SHP77 (cell line): ENCODE measurements at places on chromosomes 7 and 10.

- no peak for DNase-seq
These were observed 1.9 kb upstream of the ITPRIP start for GRCh38 chr10:104340111-104340526.

GRCh38 chr10:114021717-114022680, 21.7 kb upstream of the ADRB1 start:
- no peak for DNase-seq

DNA sequence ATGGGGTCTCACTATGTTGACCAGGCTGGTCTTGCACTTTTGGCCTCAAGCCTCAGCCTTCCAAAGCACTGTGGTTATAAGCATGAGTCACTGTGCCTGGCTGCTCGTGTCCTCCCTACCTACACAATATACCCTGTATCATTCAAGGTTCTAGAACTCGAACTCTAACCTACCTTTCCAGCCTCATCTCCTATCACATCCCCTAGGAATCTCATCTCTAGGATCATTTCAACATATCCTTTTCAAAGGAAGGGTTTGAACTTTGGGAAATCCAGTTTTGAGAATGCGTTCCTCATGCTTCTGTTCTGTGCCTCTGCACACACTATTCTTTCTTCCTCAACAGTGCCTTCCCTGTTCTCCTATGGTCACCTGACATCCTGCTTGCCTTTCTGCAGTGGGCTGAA, 87.8 kb upstream of the RHEB start:
- DNase-seq, result no peak

GRCh38 chr7:12727455-12728191, 40.2 kb downstream of the ARL4A start:
- DNase-seq, result no peak

DNA sequence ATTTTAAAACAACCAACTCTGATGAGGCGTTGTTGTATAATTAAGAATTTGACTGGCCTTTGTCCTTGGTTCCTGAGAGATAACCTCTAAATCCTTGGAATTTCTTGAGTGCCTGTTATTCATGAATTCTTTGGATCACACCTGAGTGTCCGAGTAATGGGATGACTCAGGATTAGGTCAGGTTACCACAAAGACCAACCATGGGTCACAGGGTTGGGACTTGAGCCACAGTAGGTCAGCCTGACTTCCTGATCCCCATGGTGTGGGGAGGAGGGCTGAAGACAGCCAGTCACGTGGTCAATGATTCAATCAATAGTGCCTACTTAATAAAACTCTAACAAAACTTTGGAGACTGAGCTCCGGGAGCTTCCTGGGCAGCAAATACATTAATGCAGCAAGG, 192.5 kb downstream of the GFRA1 start:
- no peak for DNase-seq

DNA sequence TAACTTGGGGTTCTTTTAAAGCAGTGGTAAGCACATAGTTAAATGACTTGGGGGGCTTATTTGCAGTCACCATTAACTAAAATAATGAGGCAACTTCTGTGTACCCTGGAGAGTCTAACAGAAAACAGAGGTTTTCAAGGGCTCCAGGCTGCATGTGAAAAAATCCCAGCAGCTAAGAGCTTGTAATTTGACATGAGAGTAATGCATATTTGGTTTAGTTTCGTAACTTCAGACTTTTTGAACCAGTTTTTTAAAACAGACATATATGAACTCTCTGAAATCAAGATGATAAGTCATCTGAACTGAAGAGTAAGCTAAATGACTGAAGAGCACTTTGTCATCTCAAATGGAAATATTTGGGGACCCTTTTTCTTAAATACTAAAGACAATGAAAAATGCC, 40.2 kb upstream of the IFRD1 start:
- no peak for DNase-seq

DNA sequence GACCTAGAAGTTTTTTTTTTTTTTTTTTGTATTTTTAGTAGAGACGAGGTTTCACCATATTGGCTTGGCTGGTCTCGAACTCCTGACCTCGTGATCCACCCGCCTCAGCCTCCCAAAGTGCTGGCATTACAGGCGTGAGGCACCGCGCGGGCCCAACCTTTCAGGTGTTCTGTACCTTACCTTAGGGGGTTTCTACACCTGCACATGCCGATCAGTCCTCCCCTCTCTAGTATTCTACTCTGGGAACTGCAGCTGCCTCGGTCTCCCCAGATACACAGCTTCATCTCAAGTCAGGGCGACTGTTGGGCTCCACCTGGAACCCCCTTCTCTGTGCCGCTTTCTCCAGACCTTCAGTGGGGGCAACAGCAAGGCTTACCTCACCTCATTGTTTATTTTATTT, 79.9 kb downstream of the TACC2 start:
- DNase-seq, result no peak

DNA sequence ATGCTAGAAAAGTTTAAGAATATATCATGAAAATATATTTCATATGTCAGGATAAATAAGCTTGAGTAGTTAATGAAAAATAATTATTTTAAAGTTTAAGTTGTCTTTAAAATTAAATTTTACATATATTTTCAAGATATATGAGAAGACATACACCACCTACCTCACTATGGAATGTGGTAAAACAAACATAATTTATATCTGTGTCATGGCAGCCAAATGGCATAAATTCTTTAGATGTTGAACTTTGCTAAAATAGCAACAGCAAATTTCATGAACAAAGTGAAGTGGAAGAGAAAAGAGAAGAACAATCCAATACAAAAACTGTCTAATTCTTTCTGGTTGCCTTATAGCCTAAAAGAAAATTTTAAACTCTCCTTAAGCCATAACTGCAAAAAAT, 39.6 kb upstream of the SLC16A12 start:
- DNase-seq, result no peak

DNA sequence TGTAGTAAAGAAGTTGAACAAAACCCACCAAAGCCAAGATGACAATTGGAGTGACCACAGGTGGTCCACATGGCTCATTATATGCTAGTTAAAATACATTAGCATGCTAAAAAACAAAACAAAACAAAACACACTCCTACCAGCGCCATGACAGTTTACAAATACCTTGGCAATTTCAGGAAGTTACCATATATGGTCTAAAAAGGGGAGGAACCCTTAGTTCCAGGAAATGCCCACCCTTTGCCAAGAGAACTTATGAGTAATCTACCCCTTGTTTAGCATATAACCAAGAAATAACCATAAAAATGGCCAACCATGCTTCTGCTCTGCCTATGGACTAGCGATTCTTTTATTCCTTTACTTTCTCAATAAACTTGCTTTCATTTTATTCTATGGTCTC, 979.1 kb upstream of the POT1 start:
- no peak for DNase-seq

DNA sequence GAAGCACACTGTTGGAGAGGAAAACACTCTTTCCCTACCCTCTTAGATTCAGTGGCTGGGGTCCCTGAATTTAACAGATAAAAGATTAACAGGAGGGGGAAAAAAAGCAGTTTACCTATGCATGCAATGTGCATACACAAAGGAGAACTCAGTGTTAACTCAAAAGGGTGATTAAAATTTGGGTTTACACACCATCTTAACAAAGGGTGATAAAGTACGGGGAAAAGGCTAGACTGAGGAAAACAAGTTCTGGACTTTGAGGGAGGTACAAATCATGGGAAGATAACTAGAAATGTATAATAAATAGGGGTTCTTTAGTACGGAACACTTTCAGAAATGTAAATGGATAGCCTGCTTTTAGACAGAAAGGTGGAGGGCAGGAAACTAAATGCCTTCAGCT, 83.1 kb downstream of the SRPK2 start:
- no peak for DNase-seq

DNA sequence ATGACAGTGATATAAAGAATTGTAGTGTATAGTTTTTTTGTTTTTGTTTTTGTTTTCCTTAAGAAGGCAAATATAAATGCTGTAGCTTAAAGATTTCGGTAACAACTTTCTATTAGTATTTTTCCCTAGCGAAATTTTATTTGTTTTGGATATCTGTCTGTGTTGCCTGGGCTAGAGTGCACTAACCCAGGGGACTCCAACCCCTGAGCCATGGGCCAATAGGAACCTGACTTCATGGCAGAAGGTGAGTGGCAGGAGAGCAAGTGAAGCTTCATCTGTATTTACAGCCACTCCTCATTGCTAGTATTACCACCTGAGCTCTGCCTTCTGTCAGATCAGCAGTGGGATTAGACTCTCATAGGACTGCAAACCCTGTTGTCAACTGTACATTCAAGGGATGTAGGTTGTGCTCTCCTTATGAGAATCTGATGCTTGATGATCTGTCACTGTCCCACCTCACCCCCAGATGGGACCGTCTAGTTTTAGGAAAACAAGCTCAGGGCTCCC, 65.4 kb upstream of the CCAR1 start:
- no peak for DNase-seq

GRCh38 chr10:98244586-98244985, 23.4 kb downstream of the LOXL4 start:
- DNase-seq, result no peak

- no peak for DNase-seq
These were observed 11.1 kb downstream of the PTPN12 start for GRCh38 chr7:77548206-77548605.

GRCh38 chr7:7706101-7706511, 12.3 kb downstream of the RPA3 start:
- no peak for DNase-seq

- DNase-seq, result no peak
These were observed 125.1 kb downstream of the ANKRD7 start for GRCh38 chr7:118349604-118350003.

DNA sequence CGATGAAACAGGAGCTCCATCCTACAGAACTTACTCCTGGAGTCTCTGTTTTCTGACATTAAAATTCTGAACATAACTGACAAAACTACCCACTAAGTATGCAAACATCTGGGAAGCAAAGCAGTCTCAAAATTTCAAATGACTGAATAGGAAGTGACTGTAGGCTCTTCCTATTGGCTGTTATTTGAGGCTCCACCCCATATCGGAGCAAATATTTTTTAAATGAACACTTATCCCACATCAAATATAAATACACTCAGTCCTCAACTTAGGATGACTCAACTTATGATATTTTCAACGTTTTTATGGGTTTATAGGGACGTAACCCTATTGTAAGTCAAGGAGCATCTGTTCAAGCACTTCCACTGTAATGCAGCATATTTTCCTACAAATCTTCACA, 8.8 kb downstream of the HSPA12A start:
- DNase-seq, result no peak

DNA sequence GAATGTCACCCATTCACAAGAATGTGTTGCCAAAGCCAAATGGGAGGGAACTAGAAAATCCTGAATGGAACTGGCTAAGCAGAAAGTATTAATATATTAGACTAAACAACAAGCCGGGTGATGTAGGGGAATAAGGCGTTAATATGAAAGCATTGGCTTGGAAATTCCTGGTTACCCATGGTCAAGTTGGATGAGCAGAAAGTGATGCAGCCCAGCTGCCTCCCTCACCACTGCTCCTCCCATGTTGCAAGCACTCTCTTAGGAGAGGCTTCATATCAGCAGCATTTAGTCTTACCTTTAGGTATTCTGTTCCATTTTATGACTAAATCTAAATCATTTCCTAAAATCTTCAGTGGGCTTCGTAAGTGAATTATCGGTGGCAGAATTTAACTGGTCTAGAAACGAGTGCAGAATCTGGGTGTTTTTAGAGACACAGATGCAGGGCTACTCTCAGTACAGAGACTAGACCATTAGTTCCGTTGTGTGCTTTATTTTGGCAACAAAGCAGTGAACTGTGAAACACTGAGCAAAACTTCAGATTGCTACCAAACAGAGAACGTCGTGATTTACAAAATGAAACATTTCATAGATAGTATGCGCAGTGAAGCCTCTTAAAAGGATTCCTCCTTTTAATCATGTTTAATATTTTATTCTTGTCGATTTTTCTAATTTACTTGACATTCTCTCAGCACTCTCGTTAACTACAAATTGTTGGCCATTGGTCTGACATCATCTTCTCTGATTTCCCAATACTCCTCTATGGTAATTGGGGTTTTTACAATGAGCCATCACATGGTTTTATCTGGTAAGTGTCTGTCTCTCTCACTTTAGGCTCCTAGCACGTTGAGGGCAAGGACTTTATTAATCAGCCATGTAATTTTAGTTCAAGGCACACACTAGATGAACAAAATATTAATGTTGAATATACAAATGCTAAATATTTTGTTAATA, 22.0 kb upstream of the HGF start:
- DNase-seq, result no peak

GRCh38 chr7:36005293-36005692, 147.8 kb upstream of the EEPD1 start:
- DNase-seq, result no peak

DNA sequence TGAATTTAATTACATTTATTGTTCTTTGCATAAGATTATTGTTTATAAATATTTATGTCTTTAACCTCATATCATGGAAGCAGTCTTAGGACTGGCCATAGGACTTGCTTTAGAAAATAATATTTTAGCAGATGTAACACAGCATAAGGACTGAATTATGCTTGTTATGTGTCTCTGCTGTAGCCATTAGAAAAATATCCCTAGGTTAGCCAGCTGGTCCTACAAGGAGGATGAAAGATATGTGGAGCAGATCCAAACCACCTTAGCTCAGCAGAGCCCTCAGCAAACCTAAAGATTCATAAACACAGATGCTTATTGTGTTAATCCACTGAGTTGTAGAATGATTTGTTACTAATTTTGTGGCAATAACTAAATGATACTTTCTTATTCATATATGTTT, 166.0 kb upstream of the COL1A2 start:
- no peak for DNase-seq

DNA sequence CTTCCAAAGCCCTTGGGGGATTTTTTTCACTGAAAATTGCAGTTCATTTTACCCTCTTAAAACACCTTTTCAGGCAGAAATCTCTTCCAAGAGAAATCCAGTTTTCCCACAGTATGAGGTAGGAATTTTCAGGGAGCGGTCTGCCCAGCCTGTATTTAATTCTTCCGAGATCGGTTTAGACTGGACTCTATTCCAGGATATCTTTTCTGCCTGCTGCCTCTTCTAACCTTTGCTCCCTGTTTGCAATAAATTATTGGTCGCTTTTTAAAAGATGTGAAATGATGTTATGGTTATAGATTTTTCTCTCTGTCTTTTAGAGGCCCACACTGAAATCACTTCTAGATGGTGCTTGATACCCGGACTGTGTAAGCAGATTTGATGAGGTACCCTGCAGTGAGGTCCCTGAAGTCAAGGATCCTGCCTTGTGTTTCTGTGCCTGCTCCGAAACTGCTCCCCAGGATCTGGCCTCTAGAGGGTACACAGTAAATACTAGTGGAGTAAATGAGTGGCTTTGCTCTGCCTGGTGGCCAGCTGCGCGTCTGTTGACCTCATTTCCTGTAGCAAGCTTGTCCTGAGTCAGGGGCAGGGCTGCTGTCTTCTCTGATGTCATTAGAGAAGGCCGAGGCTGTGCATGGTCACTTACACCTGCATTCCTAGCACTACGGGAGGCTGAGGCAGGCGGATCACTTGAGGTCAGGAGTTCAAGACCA, 191.6 kb downstream of the FANK1 start:
- DNase-seq, result peak; percentile 84

GRCh38 chr10:74770400-74770799, 56.0 kb upstream of the KAT6B start:
- no peak for DNase-seq
